ENCODE measurements at places on chromosomes 4 and X. TPM values are rescaled to one million over a fixed set of nuclear protein-coding genes. Genes with fewer than 3 reads are reported as not detected.

DYNLT3 gene
- polyA plus RNA-seq, result 41.9 TPM

NEUROG2 gene
- not detected for polyA plus RNA-seq

PRDM8 gene
- 1.3 TPM for polyA plus RNA-seq

ERAS gene
- polyA plus RNA-seq, result not detected

WDR17 gene
- 7.3 TPM for polyA plus RNA-seq

PCDH7 gene
- 18.2 TPM for polyA plus RNA-seq

SOWAHB gene
- 5.6 TPM for polyA plus RNA-seq

PABPC1L2A gene
- polyA plus RNA-seq, result not detected

TECRL gene
- 0.07 TPM for polyA plus RNA-seq

XKRX gene
- 0.23 TPM for polyA plus RNA-seq

CNKSR2 gene
- 1.1 TPM for polyA plus RNA-seq

KLF8 gene
- polyA plus RNA-seq, result 5.2 TPM

SMIM10 gene
- polyA plus RNA-seq, result 11.3 TPM

RHOXF2 gene
- 0.62 TPM for polyA plus RNA-seq

GRCh38 chrX:13650318-13650717, 2.6 kb upstream of the TCEANC start:
- no peak for DNase-seq

DNA sequence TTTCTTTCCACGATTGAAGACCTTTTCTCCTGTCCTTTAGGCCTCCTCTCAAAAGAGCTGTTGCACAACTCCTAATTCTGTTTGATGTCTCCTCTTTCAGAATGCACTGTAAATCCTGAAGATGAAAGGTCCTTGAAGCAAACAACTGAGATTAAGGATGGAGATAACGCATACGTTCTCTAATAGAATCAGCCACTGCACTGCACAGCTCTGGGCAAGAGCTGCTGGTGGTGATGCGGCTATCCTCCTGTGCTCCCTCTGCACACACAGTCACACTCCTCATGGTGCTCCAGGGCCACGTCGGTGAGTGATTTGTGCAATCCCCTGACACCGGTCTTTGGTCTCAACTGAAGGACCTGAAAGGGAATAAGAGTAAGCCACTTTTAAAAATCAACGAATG, 208.7 kb downstream of the PDGFC start:
- no peak for DNase-seq

DNA sequence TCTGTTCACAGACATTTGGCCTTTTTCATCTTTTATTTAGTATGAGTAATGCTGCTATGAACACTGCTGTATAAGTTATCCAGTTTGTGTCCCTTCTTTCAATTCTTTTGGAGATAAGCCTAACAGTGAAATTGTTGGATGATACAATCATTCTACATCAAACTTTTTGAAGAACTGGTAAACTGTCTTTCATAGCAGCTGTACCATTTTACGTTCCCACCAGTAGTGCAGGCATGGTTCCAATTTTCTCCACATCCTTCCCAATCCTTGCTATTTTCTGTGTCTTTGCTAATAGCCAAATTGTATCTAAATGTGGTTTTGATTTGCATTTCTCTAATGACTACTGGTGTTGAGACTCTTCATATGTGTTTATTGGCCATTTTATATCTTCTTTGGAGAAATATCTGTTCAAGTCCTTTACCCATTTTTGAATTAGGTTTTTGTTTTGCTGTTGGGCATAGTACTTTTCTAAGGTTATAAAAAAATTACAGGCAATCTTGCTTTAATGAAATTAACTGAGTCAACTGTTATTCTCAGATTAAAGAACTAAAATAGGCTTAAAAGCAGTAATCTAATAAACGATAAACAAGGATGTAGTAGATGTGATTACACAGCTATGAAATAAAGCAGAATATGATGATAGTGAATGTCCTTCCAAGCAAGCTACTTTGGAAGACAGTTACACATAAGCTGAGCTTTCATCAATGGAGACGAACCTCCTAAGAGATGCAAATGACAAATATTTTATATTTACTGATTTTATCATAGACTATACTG, 57.2 kb downstream of the FBXW7 start:
- no peak for DNase-seq

DNA sequence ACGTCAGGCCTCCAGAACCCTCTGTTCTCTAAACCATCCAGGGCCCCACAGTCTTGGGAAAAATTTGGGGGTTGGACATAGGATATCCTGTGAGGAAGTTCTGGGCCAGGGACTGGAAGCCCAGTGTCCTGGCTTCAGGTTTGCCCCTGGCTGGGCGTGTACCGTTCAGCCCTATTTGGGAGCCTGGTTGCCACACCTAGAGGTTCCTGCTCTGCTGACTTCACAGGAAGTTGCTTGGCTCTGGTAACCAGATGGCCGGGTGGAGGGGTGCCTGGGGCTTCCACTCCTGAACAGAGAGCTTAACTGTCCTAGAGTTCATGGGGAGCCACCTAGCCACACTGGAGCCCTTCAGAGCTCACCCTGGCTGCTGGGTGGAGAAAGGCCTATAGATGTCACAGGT, 1.1 kb downstream of the TAFAZZIN start:
- DNase-seq, result no peak

DNA sequence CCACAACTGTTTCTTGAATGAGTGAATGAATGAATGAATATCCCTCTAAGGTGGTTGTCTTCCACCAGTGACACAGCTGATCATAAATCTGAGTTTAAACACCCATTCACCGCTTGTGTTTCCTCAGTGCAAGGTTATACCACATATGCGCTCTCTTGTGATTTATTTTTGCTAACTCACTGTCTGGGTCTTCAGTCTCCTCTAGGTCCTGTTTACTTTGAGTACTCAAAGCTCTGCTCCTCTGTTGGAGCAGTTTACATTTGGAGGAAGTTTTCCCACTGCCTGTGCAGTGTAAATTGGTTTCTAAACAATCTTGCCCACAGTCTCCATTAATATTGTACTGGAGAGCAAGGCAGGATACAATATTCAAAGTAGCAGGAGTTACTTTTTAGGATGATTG, 212.6 kb upstream of the JADE1 start:
- DNase-seq, result no peak

DNA sequence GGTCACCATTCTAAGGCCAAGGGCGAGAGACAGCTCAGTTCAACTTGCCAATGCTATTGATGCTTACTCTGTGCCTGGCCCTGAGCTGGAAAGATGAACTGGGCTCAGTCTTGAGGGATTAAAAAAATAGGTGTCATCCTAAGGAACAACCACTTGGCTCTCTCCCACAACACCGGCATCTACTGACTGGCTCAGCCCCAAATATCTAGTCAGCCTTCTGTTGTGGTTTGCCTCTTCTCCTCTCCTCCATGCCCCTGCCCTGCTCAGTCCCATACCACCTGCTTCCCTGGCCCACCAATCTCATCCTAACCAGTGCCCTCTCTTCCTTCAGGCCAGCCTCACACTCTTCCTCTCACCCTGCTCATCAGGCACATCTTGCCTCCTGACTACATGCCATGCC, 29.6 kb downstream of the KDM5C start:
- DNase-seq, result no peak

DNA sequence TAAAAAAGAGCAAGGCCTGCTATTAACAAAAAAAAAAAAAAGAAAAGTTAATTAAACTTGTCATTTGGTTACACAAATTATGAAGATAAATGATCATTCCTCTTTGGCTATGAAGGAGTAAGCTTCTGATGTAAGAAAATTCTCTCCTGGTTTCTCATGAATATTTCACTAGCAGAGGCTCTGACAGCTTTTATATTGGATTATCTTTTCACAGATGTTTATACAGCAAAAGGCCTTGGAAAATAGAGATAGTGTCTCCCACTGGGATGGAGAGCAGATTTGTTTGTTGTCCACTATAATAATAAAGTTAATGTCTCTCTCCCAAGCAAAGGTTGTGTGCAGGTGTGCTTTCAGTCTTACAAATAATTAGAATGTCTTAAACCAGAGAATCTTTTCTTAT, 40.7 kb upstream of the PDGFC start:
- no peak for DNase-seq

DNA sequence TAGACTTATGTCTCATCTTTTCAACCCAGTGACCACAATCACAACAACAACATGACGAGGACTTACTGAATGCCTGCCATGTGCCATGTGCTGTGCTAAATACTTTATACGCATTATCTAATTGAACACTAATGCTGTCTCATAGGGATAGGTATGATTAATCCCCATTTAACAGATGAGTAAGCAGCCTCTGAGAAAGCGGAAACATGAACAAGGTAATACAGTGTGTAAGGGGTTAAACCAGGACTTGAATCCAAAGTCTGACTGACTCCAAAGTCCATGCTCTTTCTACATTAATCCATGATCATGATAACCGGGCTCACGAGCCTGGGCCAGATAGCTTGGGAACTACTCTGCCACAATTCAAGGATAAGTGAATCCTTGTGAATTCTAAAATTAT, 105.3 kb upstream of the MBNL3 start:
- DNase-seq, result no peak

DNA sequence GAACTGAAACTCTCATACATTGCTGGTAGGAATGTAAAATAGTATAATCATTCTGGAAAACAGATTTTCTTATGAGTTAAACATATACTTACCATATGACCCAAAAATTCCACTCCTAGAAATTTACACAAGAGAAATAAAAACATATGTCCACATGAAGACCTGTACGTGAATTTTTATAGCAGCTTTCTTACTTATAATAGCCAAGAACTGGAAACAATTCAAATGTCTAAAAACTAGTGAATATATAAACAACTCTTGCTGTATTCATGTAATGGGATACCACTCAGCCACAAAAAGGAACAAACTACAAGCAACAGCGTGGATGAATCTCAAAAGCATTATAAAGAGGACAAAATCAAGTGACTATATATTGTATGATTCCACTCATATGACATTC, 27.5 kb downstream of the TMEM156 start:
- no peak for DNase-seq

- no peak for DNase-seq
Measured at GRCh38 chr4:152239216-152239615, 296.7 kb downstream of the FBXW7 start.

- DNase-seq, result no peak
Measured at GRCh38 chr4:21845663-21846062, 102.9 kb downstream of the KCNIP4 start.

- DNase-seq, result no peak
Measured at GRCh38 chrX:151776181-151776731, 41.7 kb downstream of the CNGA2 start.

DNA sequence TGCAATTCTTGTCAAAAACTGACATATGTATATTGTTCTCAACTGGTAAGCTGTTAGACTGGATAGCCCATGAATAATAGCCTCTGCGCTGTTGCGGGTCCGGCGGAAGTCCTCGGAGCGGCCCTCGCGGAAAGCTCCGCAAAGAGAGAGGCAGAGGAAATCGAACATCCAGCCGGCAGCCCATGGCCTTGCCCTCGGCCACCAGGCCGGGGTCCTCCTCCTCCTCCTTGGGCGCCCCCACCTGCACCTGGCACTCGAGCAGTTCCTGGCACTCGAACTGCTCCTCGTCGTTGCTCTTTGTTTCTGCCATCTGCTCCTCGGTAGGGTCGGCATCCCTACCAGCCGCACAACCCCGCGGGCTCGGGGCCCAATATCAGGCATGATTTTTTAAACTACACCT, 1176.3 kb downstream of the PCDH18 start:
- DNase-seq, result no peak

GRCh38 chrX:78321809-78322208, 5.6 kb downstream of the CYSLTR1 start:
- DNase-seq, result no peak

GRCh38 chr4:2306773-2307410, 45.0 kb upstream of the MXD4 start:
- no peak for DNase-seq

- no peak for DNase-seq
Measured at GRCh38 chr4:53919535-53919934, 144.9 kb downstream of the CHIC2 start.

- DNase-seq, result no peak
Measured at GRCh38 chr4:169791527-169792156, 33.9 kb upstream of the HPF1 start.

GRCh38 chrX:118116713-118117550, at the start of gene KLHL13:
Gene KLHL13, minus strand, starts transcription at chrX:118116810. Its CDS starts 88,337 bp downstream, at chrX:118028473.
- no peak for DNase-seq

DNA sequence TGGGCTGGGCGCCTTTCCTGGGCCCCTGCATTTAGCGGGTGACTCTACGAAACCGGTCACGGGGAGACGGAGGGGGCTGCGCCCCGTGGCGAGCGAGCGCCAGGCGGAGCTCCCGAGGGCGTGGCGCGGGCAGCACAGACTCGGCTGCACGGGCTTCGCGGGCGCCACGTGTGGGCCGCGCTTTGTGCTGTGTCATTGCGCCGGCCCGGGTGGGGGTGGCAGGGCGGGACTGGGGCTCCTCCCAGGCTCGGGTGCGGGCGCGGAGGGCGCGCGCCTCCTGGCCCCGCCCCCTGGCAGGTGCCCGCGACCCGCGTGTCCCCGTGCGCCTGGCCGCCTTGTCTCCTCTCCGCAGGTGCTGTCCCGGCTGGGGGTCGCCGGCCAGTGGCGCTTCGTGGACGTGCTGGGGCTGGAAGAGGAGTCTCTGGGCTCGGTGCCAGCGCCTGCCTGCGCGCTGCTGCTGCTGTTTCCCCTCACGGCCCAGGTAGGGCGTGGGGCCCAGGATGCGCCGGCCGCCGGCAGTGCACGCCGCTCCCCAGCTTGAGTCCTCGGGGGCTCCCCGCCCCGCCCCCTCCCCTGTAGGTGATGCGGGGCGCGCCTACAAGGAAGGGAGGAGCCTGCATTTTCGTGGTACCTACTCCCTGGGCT, 651 bp downstream of the UCHL1 start:
- DNase-seq, result no peak

GRCh38 chr4:185534866-185535611, at the start of gene PDLIM3:
Gene PDLIM3, minus strand, starts transcription at chr4:185535507. Its CDS starts 73 bp downstream, at chr4:185535434.
- DNase-seq, result no peak

DNA sequence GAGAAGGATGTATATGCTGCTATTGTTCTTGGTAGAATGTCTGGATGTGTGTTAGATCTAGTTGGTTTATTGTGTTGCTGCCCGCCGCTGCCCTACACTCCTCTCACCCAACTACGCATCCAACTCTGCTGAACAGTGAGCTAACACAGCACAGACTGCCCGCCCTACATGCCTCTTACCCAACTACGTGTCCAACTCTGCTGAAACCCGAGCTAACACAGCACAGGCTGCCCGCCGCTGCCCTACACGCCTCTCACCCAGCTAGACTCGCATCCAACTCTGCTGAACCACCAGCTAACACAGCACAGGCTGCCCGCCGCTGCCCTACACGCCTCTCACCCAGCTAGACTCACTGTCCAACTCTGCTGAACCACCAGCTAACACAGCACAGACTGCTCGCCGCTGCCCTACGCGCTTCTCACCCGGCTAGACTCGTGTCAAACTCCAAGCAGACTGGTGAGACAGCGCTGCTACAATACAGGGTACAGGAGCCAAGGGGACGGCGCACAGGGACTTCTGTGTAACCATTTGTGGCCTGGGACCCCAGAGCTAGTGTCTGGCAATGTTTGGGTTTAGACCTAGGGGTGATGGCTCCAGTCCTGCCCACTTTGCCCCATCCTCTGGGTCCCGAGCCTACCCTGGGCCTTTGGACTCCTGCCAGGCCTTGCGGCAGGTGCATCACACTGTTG, 11.6 kb upstream of the CTBP1 start:
- no peak for DNase-seq

DNA sequence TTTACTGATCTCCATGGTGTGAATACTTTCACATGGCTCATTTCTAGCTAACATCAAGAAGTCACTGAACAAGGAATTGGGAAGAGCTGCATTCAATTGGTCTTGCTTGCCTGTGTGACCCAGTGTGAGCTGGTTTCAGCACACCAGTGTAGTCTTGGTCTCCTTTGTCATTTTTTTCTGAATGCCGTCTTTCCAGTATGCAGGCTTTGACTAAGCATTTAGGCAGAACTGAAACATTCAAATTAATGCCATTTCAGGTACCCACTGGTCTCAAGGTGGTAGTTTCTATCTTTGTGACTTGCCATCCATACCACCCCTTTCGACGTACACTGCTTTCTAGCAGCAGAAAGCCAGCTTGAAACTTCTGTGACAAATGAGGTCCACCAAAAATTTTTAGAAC, 550.5 kb upstream of the BOD1L1 start:
- no peak for DNase-seq
